ENCODE measurements at places on chromosomes 1 and 21. TPM values are rescaled to one million over a fixed set of nuclear protein-coding genes. Genes with fewer than 3 reads are reported as not detected.
A peak's percentile ranks its signal among the peaks of the same experiment; 100 is the strongest.

GRCh38 chr21:29189353-29189752 lies 58.9 kb downstream of the MAP3K7CL start:
- no peaks in the 10 kb centered on the region for H3K27me3 ChIP-seq
- H3K4me3 ChIP-seq: no peak overlapping the region
- H3K27ac ChIP-seq: no peak overlapping the region
- no peaks in the 10 kb centered on the region for H3K36me3 ChIP-seq
- peaks cover 16% of the 10 kb centered on the region for H3K4me1 ChIP-seq
- no peak for DNase-seq

The CSMD2 gene
- total RNA-seq: not detected

- 0 out of 2 replicates have a peak, but pooled peaks cover 2% of the 10 kb centered on the region for H3K27me3 ChIP-seq
- no peaks in the 10 kb centered on the region for H3K36me3 ChIP-seq
- no peak overlapping the region for H3K4me3 ChIP-seq
- no peaks in the 10 kb centered on the region for H3K4me1 ChIP-seq
- no peak overlapping the region for H3K27ac ChIP-seq
- no peak for DNase-seq
Observed at GRCh38 chr1:177480741-177481305, 310.1 kb downstream of the BRINP2 start.

The DNALI1 gene
- 0.27 TPM for total RNA-seq

The AMY2A gene
- not detected for total RNA-seq

The OR2L2 gene
- total RNA-seq: 0.16 TPM

DNA sequence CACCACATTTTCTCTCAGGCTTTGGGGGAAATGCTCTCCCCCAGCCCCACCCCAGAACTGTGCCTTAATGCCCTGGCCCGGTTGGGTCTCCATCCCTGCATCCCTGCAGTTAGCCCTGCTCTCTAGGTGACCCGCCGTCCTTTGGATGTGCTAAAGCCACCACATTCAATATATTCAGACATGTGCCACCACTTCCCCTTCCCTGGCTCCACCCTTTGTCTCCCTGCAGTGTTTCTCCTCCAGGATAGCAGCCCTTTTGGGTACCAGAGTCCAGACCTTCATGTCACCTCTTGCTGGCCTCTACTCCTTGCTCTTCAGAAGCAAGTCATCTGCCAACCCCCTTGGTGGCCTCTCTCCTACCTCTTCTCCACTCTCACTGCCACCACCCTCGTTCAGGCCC lies 41.8 kb downstream of the RUNX1 start:
- no peak overlapping the region for H3K27ac ChIP-seq
- H3K4me3 ChIP-seq: no peak overlapping the region
- H3K4me1 ChIP-seq: no peaks in the 10 kb centered on the region
- no peaks in the 10 kb centered on the region for H3K36me3 ChIP-seq
- no peaks in the 10 kb centered on the region for H3K27me3 ChIP-seq

GRCh38 chr1:39387452-39387851 lies 104.0 kb upstream of the BMP8A start:
- H3K27ac ChIP-seq: peak overlapping the region; percentile 71
- H3K4me1 ChIP-seq: peaks cover 21% of the 10 kb centered on the region
- peak; percentile 72 for DNase-seq
- no peaks in the 10 kb centered on the region for H3K27me3 ChIP-seq

DNA sequence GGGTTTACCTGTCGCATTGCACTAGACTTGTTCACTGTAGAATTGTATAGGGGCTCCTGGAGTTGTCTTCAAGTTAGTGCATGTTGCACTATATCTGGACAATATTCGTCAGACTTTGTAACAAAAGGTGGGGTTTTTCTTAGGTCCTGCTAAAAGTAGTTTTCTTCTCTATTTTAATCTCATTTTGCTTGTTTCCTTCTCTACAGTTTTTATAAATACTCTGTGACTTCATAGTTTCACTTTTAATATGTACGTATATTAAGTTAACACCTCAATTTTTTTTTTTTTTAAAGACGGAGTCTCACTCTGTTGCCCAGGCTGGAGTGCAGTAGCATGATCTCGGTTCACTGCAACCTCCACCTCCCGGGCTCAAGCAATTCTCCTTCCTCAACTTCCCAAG lies 26.5 kb upstream of the MRPS6 start:
- H3K27ac ChIP-seq: no peak overlapping the region
- no peak for DNase-seq

The CAMK2N1 gene
- 55.0 TPM for total RNA-seq

- peak; percentile 87 for DNase-seq
- no peak overlapping the region for H3K4me3 ChIP-seq
- peak overlapping the region; percentile 92 for H3K27ac ChIP-seq
- peaks cover 55% of the 10 kb centered on the region for H3K4me1 ChIP-seq
Observed at GRCh38 chr1:234987415-234988154, 141.1 kb downstream of the TOMM20 start.

The DIO1 gene
- total RNA-seq: 7.1 TPM

- no peak overlapping the region for H3K4me3 ChIP-seq
- no peaks in the 10 kb centered on the region for H3K36me3 ChIP-seq
- peaks cover 17% of the 10 kb centered on the region for H3K4me1 ChIP-seq
- H3K27me3 ChIP-seq: no peaks in the 10 kb centered on the region
Observed at GRCh38 chr1:206716870-206717673, 32.4 kb downstream of the MAPKAPK2 start.

GRCh38 chr1:9362488-9362887 lies 69.8 kb downstream of the SPSB1 start:
- DNase-seq: no peak
- H3K27ac ChIP-seq: no peak overlapping the region
- H3K4me1 ChIP-seq: no peaks in the 10 kb centered on the region
- H3K27me3 ChIP-seq: no peaks in the 10 kb centered on the region
- H3K4me3 ChIP-seq: no peak overlapping the region
- no peaks in the 10 kb centered on the region for H3K36me3 ChIP-seq

The NEK7 gene
- 52.3 TPM for total RNA-seq

GRCh38 chr21:38847556-38847955 lies 41.8 kb downstream of the ETS2 start:
- no peaks in the 10 kb centered on the region for H3K27me3 ChIP-seq
- H3K27ac ChIP-seq: no peak overlapping the region
- H3K36me3 ChIP-seq: no peaks in the 10 kb centered on the region
- no peak overlapping the region for H3K4me3 ChIP-seq
- H3K4me1 ChIP-seq: no peaks in the 10 kb centered on the region

GRCh38 chr1:24540051-24540905 lies 15.6 kb upstream of the NCMAP start:
- no peak overlapping the region for H3K27ac ChIP-seq
- no peaks in the 10 kb centered on the region for H3K27me3 ChIP-seq
- no peak overlapping the region for H3K4me3 ChIP-seq
- peaks cover 48% of the 10 kb centered on the region for H3K4me1 ChIP-seq
- no peak for DNase-seq

- H3K27me3 ChIP-seq: no peaks in the 10 kb centered on the region
- no peak overlapping the region for H3K4me3 ChIP-seq
- H3K4me1 ChIP-seq: peaks cover 3% of the 10 kb centered on the region
- peak overlapping the region; percentile 58 for H3K27ac ChIP-seq
- H3K36me3 ChIP-seq: no peaks in the 10 kb centered on the region
Observed at GRCh38 chr21:33299181-33299752, 25.5 kb upstream of the IFNAR1 start.

- H3K27me3 ChIP-seq: no peaks in the 10 kb centered on the region
- no peak overlapping the region for H3K27ac ChIP-seq
- DNase-seq: no peak
- no peak overlapping the region for H3K4me3 ChIP-seq
Observed at GRCh38 chr1:173733912-173734311, 19.1 kb downstream of the KLHL20 start.

The APCS gene
- not detected for total RNA-seq

The IGSF5 gene
- total RNA-seq: 0.30 TPM
